A549 (cell line): ENCODE measurements at places on chromosomes 12 and 14.

- peak; percentile 45 for DNase-seq
These were observed 15.9 kb downstream of the KCTD10 start for GRCh38 chr12:109461049-109461845.

DNA sequence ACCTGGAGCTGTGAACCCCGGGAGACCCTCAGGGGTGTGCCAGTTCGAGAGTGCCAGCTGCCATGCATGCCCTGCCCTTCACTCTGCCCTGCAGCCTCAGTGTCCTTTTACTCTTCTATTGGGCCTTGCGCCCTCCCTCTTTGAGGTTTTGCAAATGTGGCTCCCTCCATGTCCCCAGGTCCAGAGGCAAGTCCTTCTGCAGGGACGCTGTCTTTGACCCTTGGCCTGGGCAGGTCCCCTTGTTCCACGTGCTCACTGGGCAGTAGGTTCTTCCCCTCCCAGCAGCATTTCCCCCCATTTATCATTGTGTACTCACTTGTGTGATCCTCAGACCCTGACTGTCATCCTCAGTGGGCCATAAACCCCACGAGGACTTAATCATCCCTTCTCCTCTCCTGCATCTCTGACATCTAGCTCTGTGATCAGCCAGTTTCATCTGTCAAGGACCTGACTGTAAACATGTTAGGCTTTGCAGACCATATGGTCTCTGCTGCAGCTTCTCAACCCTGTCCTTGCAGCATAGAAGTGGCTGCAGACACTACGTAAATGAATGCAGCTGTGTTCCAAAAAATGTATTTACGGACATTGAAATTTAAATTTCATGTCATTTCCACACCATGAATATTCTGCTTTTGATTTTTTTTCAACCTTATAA lies 36.6 kb downstream of the TSPAN9 start:
- no peak for DNase-seq

- no peak for DNase-seq
These were observed 52.2 kb upstream of the CFL2 start for GRCh38 chr14:34766606-34767005.

GRCh38 chr12:132300789-132301722 lies 28.3 kb downstream of the GALNT9 start:
- DNase-seq, result no peak
